ENCODE measurements at places on chromosomes 5 and 9.

DNA sequence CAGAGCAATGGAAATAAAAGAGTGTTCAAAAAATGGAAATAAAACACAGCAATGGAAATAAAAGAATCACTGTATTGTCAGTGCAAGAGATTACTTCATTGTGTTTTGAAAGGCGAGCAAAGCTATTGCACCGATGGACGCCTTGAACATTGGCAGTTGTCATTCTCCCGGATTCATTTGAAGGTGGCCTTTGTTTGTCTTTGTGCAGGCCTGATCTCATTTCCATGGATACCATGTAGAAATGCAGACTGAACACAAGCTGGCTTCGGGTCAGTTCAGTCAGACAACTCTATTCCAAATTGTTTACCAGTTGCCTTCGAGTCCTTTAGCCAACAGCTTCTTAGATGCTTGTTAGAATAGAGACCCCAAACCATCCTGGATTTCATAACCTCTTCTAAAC is 8.3 kb downstream of the ITGA2 start:
- peak; percentile 7 for DNase-seq

- DNase-seq, result no peak
Observed at GRCh38 chr9:93673839-93674334, 97.5 kb downstream of the PHF2 start.

GRCh38 chr9:95510709-95511615 is 5.8 kb downstream of the PTCH1 start:
- DNase-seq, result peak; percentile 98

DNA sequence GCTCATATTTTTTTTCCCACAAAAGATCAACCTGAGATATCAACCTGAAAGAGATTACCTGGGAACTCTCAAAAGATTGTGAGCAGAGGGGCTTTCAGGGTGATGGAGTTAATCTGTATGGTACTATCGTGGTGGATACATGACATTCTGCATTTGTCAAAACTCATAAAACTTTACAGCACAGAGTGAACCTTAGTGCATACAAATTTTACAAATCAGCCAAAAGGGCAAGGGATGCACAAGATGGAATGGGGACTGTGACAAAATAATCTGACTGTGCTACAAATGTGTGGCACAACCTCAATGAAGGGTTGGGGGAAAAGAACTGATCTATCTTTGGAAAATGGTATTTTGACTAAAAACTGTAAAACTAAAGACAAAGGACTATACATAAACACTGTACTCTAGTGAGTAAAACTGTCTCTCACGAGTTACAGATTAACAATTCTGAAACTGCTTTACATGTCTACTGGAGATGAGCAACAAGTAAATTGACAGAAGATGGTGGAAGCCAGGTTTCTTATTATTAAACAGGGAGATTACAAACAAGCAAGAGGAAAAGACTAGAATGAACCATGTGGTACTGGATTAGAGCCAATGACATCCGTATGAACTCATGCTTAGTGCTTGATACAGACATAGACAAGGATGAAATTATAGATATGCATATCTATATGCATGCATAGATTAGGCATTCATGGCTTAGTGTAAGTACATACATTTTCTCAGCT is 24.8 kb upstream of the RLN1 start:
- no peak for DNase-seq
